HepG2 (cell line): ENCODE measurements at places on chromosomes 11 and 22.
A peak's percentile ranks its signal among the peaks of the same experiment; 100 is the strongest.

DNA sequence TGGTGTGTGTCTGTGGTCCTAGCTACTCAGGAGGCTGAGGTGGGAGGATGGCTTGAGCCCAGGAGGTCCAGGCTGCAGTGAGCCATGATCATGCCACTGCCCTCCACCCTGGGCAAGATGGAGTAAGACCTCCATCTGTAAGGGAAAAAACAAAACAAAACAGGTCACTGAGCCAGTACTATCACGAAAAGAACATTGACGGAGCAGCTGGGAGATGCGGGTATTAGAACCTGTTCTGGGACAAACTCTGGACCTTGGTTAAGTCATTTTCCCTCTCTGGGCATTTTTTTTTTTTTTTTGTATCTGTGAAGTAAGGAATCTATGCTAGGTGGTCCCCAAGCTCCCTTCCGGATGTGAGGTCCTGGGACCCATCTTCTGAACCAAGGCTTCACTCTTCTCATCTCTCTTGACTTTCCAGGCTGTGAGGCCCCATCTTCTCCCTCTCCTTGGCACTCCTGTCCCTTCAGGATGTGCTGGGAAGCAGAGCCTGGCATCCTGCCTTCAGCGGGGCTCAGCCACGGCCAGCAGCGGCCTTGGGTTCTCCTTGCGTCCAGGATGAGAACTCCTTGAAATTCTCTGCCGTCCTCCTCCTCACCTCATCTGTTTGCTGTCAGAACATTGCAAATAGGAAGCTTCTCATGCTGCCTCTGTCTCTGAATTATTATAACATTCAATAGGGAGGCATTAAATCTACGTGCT, 130.8 kb downstream of the GRIK4 start:
- H3K4me1 ChIP-seq = no peaks in the 10 kb centered on the region
- peaks cover 20% of the 10 kb centered on the region for H3K27me3 ChIP-seq
- no peak for DNase-seq
- H3K36me3 ChIP-seq = no peaks in the 10 kb centered on the region

- H3K4me1 ChIP-seq = peaks cover 17% of the 10 kb centered on the region
- peaks cover 56% of the 10 kb centered on the region for H3K27me3 ChIP-seq
- H3K36me3 ChIP-seq = peaks cover under 1% of the 10 kb centered on the region; the same call in 1 of the 2 replicates
- H3K4me3 ChIP-seq = no peak overlapping the region
- no peak overlapping the region for H3K27ac ChIP-seq
- DNase-seq = no peak
Measured at GRCh38 chr11:72241291-72241781, 2.6 kb downstream of the PHOX2A start.

GRCh38 chr11:123469089-123469488, 39.0 kb downstream of the GRAMD1B start:
- H3K36me3 ChIP-seq = no peaks in the 10 kb centered on the region
- no peak overlapping the region for H3K27ac ChIP-seq
- DNase-seq = no peak
- no peak overlapping the region for H3K4me3 ChIP-seq
- peaks cover 4% of the 10 kb centered on the region; the same call in 1 of the 3 replicates for H3K27me3 ChIP-seq

- no peak for DNase-seq
- H3K36me3 ChIP-seq = peaks cover 28% of the 10 kb centered on the region
- no peaks in the 10 kb centered on the region for H3K27me3 ChIP-seq
Measured at GRCh38 chr11:68552542-68552941, 92.0 kb downstream of the PPP6R3 start.

GRCh38 chr11:43282607-43283440, 29.0 kb upstream of the API5 start:
- no peak overlapping the region for H3K4me3 ChIP-seq
- no peaks in the 10 kb centered on the region for H3K36me3 ChIP-seq
- H3K4me1 ChIP-seq = peaks cover 6% of the 10 kb centered on the region; the same call in 1 of the 2 replicates

- H3K4me3 ChIP-seq = no peak overlapping the region
- no peak overlapping the region for H3K27ac ChIP-seq
- H3K27me3 ChIP-seq = no peaks in the 10 kb centered on the region
- H3K36me3 ChIP-seq = peaks cover 8% of the 10 kb centered on the region; the same call in 1 of the 3 replicates
- H3K4me1 ChIP-seq = peaks cover 28% of the 10 kb centered on the region
- DNase-seq = no peak
Measured at GRCh38 chr22:35804421-35804820, 86.7 kb downstream of the APOL5 start.

DNA sequence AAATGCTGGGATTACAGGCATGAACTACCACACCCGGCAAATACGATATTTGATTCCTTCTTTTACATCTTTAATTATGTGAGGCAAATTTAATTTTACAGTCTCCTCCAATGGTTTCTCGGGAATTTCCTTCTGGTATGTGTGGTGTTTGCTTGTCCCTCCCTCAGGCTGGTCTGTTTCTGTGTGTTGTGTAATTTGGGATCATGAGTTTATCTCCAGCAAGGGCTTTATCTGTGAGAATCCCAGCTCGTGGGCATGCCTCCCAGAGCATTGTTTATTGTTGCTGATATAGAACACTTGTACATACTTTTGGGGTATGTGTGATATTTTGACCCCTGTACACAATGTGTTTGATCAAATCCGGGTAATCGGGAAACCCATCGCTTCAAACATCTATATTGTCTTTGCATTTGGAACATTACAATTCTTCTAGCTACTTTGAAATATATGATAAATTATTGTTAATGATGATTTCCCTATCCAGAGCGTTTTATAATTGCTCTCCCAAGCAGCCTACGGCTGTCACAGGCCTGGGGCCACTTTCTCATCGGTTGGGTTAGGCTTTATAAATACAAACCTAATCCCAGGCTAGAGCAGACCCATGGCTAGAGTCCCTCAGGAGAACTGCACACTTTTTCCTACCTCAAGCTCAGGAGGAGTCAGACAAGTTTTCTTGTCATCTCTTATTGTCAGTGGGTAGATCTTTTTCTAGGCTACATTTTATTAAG, 15.0 kb upstream of the PRR5 start:
- DNase-seq = peak; percentile 52
- H3K36me3 ChIP-seq = peaks cover 4% of the 10 kb centered on the region; the same call in 1 of the 3 replicates
- no peak overlapping the region for H3K4me3 ChIP-seq
- no peak overlapping the region for H3K27ac ChIP-seq
- no peaks in the 10 kb centered on the region; the same call in 1 of the 2 replicates for H3K27me3 ChIP-seq
- H3K4me1 ChIP-seq = peaks cover 44% of the 10 kb centered on the region

DNA sequence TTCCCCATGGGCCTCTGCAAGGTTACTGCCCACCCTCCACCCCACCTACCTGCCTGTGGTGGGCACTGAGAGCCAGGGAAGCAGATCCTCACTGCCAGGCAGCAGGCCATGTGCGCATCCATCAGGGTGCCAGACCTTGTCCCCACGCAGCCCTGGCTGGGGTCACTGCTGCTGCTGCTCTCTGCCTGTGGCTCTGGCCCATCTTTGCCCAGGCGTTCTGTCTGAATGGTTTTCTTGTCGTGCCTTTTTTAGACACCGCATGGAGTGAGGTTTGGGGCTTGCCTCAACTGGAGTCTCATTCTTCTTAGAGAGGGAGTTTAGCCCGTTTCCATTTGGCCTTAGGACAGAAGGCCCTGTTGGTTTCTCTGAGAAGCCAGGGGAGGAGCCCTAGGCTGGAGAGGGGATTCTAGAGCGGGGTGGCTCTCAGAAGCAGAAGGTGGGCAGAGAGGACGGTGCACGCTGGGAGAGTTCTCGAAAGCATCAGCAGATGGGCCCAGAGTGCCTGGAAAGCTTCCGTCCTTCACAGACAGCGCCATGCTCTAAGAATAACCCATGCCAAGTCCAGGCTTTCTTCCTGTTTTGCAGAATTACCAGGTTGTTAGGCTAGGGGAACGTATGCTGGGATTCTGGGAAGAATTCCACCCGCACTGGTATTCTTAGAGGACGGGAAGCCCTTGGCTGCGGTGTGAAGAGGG, 8.1 kb downstream of the TANGO2 start:
- H3K4me1 ChIP-seq = no peaks in the 10 kb centered on the region
- no peak overlapping the region for H3K4me3 ChIP-seq
- DNase-seq = no peak
- H3K27me3 ChIP-seq = no peaks in the 10 kb centered on the region
- H3K27ac ChIP-seq = no peak overlapping the region
- H3K36me3 ChIP-seq = no peaks in the 10 kb centered on the region; the same call in 2 of the 3 replicates

GRCh38 chr22:35436421-35436820, 36.5 kb downstream of the MCM5 start:
- H3K27ac ChIP-seq = no peak overlapping the region
- DNase-seq = no peak
- H3K36me3 ChIP-seq = peaks cover 29% of the 10 kb centered on the region; the same call in 2 of the 3 replicates
- no peaks in the 10 kb centered on the region for H3K27me3 ChIP-seq
- no peaks in the 10 kb centered on the region for H3K4me1 ChIP-seq
- no peak overlapping the region for H3K4me3 ChIP-seq

DNA sequence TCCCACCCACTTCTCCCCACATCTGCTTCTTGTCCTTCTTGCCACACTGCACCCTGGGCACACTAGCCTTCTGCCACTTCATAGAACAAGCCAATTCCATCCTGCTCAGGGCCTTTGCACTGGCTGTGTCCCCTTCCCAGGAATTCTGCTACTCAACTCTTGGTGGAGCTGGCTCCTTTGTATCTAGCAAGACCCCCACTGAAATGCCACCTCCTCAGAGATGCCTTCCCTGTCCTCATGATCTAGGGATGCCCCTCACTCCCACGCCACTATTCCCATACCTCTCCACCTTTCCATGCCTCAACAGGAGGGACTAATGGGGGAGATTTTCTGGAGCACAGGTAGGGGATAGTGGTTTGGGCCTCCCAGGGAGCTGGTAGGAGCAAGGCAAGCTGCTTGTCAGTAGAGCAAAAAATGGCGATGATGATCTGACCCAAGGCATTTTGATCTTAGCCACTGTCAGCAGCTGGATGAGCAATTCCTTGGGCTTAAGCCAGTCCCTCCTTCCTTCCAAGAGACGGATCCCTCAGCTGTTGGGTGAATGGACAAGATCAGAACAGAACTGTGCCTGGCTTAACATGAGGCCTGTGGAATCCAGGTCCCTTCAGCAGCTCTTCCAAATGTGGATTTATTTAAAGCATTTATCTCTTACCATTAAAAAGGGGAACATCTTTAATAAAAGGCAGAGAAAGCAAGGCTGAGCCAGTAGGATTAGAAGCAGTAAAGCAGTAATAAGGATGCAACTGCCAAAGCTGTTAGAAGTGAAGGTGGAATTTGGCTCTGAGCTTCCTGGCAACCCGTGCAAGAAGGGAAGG, 4.0 kb upstream of the PRDM11 start:
- no peaks in the 10 kb centered on the region for H3K36me3 ChIP-seq
- H3K4me3 ChIP-seq = no peak overlapping the region
- peaks cover 39% of the 10 kb centered on the region; the same call in 2 of the 3 replicates for H3K27me3 ChIP-seq
- peaks cover 9% of the 10 kb centered on the region for H3K4me1 ChIP-seq
- no peak overlapping the region for H3K27ac ChIP-seq

DNA sequence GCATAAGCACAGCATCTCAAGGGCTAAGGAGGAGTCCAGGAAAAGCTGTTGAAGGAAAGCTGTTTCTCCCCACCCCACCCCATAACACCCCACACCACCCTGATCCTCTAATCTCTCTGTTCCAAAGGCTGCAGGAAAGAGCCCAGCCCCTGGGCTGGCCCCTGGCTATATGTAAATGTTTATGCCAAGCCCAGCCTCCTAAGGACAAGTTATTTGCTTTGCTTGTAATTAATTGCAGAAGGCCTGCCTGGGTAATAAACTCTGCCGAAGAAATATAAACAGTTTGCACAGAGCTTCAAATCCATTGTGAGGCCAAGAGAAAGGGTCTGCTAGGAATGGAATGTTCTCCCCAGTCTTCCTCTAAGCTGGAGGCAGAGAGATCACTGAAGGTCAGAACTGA, 21.2 kb downstream of the ARRB1 start:
- no peak for DNase-seq
- H3K36me3 ChIP-seq = peaks cover 8% of the 10 kb centered on the region
- H3K27ac ChIP-seq = peak overlapping the region; percentile 41
- H3K27me3 ChIP-seq = no peaks in the 10 kb centered on the region

DNA sequence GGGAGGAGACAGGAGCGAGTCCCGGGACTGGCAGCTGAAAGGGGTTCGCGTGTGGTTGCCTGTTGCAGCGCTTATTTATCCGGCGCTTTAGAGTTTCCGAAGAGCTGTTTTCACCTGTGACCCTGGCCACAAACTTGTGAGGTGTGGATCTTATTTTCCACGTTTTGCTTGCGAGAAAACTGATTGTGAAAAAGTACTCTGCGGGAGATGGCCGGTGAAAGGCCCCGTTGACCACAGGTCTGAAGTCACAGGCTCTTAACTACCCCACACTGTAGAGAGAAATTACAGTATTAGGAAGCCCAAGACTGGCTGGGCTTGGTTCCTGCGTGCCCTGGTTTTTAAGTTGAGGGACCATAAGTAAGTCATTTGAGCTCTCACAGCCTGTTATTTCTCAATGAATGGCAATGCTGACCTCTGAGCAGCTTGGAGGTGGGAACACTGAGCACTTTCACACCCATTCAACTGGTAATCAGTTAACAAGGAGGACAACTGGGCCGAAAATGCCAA, 379 bp upstream of the RAB38 start:
- no peak overlapping the region for H3K27ac ChIP-seq
- no peak for DNase-seq
- H3K36me3 ChIP-seq = no peaks in the 10 kb centered on the region
- no peaks in the 10 kb centered on the region for H3K4me1 ChIP-seq

GRCh38 chr11:94933223-94934130, 39.9 kb downstream of the CWC15 start:
- H3K27ac ChIP-seq = no peak overlapping the region
- no peaks in the 10 kb centered on the region for H3K4me1 ChIP-seq
- H3K36me3 ChIP-seq = no peaks in the 10 kb centered on the region
- 0 out of 3 replicates have a peak, but pooled peaks cover 3% of the 10 kb centered on the region for H3K27me3 ChIP-seq
- no peak overlapping the region for H3K4me3 ChIP-seq
- no peak for DNase-seq

DNA sequence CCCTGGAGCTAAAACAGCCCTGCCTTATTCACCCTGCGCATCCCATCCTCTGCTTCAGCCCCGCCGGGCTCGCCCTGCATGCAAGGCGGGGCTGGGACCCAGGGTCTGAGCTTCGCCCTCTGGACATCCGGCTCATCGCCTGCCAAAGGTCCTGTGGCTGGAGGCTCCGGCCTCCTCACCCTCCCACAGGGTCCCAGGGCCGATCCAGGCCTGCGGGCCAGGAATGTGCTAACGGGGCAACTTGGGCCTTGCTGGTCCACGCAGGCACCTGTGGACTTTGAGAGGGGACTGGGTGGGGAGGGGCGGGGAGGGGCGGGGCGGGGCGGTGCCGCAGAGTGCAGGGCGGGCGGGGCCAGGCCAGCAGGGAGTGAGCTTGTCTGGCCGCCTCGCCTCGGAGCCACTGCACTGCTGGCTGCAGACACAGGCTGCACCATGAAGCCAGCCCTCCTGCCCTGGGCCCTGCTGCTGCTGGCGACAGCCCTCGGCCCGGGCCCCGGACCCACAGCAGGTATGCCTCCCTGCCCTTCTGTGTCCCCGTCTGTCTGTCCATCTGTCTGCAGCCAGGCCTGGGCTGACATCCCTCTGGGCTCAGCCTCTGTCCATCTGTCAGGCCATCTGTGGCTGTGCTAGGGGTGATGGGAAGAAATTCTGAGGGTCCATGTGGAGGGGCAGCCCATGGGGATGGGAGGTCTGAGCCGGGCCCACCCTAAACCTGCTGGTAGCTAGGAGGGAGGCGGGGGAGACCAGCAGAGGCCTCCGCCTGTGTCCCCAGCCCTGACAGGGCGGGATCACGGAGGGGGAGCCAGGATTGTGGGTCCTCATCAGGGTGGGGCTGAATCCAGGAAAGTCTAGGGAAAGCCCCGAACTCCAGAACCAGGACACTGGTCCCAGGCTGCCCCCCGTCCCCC, at the start of gene SUSD2:
Gene SUSD2, plus strand, starts transcription at position 400 of the 908 bp plus-strand sequence. Its CDS starts 33 bp downstream, at position 433.
- peak; percentile 76 for DNase-seq
- peak within 1 kb of the TSS; percentile 55 for H3K27ac ChIP-seq
